ENCODE measurements at places on chromosomes 12 and 14.

GRCh38 chr12:25692115-25693035 lies 139.3 kb upstream of the LMNTD1 start:
- DNase-seq, result no peak

DNA sequence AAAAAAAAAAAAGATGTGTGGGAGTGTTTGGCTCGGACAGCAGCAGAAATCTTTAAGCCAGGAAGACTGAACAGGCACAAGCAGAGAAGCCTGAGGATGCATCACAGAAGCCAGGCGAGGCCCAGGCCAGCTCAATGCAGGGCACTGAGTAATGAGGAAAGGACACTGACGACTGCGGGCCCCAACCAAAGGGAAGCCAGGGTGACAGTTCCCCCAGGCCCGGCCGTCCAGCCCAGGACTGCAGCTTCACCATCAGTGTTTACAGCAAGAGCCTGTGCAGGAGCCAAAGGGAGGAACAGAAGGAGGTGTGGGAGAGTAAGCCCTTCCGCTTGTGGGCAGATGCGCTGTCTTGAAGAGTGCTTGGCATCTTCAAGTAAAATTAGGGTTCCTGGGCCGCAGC lies 205.3 kb upstream of the SFSWAP start:
- DNase-seq, result no peak

DNA sequence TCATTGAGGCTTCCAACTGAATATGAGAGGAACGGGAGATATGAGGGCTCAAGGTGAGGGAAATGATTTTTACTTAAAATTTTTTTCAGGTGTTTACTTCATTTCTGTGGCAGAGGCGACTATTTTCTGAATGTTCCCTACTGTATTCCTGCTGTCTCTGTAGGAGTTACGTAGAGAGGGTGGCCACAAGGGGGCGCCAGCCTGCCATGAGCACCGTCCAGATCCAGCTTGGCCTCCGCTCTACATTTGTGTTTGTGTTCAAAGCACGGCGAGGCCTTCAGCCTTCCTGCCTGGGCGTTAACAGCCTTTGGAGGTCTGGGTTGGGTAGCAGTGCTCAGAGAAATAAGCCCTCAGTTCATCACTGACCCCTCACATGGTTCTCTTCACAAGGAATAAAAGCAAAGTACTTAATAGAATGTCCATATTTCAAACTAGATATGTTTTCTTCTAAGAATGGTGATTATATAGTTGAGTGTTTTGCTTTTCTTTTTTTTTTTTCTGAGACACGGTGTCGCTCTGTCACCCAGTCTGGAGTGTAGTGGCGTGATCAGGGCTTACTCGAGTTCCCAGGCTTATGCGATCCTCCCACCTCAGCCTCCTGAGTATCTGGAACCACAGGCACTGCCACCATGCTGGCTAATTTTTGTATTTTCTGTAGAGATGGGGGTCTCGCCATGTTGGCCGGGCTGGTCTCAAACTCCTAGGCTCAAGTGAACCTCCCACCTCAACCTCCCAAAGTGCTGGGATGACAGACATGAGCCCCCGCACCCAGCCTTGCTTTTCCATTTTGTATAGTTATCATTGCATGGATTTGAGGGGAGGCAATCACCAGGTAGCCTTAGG lies 22.3 kb downstream of the CKB start:
- peak; percentile 66 for DNase-seq

- DNase-seq, result no peak
Observed at GRCh38 chr12:66550626-66551025, 128.2 kb downstream of the GRIP1 start.

GRCh38 chr12:125549171-125549570 lies 483.9 kb downstream of the AACS start:
- no peak for DNase-seq

GRCh38 chr14:68911594-68912227 lies 67.4 kb downstream of the ACTN1 start:
- DNase-seq, result peak; percentile 56

GRCh38 chr12:12098691-12099015 lies 27.9 kb downstream of the BCL2L14 start:
- no peak for DNase-seq

DNA sequence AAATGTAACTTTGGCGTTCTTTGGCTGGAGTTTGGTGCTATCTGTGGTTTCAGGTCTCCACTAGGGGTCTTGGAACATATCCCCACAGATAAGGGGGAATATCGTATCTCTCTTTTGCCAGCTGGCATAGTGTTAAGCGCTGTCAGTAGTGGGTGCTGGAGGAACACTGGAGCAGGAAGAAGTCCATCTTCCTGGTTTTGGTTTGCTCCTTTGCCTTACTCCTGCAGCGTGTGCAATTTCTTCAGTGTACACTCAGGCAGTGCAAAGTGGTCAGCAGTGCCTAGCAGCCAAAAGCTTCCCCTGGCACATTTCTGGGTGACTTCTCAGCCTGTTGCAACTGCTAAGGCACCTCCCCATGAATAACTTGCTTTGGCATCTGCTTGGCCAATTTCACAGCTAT lies 11.7 kb upstream of the RIPK3 start:
- no peak for DNase-seq

DNA sequence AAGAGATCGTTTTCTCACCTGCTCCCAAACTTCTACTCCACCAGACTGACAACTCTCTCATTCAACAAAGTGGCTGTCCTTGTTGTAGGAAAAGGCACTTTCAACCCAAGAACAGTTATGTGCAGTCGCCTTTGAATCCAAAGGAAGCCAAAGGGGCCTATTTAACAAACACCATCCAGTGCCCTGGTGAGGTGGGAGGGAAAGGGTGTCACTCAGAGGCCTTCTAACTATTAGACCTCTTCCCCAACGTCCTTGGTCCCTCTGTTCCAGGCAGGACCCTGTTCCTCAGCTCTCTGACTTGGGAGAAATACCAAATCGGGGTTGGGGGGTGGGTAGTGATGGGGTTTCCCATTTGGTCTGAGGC lies 3.2 kb downstream of the SIX4 start:
- DNase-seq, result no peak

DNA sequence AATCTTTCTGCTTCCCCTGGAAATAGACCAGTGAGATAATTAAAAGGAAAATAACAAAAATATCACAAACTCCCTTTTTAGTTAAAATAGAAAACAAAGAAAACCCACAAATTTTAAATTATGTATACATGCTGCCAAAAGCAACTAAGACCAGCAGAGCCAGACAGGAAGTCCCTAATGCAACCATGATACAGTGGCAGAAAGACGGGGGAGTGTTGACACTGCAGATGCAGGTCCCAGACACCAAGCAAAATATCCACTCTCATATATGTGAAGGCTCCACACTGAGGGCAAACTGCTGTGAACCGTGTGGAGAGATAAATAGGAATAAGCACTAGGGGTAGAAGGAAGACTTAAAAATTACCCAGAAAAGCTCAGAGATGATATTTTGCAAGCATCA lies 401.0 kb downstream of the BTG1 start:
- no peak for DNase-seq

- no peak for DNase-seq
Observed at GRCh38 chr14:93003945-93004698, 81.2 kb downstream of the CHGA start.

- DNase-seq, result no peak
Observed at GRCh38 chr14:69755784-69756183, 11.2 kb upstream of the SRSF5 start.

- no peak for DNase-seq
Observed at GRCh38 chr12:90407841-90408240, 547.1 kb downstream of the CCER1 start.

GRCh38 chr12:110743571-110744093 lies 941 bp upstream of the PPP1CC start:
- DNase-seq, result no peak

DNA sequence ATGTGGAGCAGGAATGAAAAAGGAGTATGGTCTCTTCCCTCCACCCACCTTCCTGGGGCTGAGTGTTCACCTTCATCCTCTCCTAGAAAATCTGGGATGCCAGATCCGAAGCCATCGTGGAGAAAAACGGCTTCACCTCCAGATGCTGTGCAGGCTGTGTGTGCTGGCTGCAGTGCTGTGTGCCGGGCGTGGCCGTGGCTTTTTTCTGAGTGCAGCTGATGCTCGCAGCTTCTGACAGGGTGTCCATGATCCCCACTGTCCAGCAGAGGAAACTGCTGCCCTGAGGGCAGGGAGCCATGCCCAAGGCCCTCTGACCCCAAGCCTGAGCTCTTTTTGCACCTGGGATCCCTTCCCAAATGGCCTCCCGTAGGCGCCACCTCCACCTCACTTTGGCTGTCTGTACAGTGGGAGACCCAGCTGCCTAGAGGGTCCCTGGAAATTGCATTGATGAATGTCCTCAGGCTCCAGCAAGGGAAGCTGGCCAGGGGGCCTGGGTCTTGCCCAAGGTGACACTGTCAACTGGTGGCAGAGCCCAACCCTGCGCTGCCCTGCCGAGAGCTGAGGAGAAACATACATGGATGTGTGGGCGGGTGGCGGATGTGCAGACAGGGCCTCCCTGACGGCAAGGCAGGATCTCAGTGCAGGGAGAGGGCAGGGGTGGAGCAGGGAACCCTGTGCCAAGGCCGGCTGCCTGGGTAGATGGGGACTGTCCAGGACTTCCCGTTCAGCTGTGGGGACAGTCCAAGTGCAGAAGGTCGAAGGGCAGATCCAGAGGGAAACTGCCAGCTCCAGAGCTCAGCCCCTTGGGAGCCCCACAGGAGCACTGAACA lies 53.3 kb downstream of the BEGAIN start:
- DNase-seq, result no peak

DNA sequence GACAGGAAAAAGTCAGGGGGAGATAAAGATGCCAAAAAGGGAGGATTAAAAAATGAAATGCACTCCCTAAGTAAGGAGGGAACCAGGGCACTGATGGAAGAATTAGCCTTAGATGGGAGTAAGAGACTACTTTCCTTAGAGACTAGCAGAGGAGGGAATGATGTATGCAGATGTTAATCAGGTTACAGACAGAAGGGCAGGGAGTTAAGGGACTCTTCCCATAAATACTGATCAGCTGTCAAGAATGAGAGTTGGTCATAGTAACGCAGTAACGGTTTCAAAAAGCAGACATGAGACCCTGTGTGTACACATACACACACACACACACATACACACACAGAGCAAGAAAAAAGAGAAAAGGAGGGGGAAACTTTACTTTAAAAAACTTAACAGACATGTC lies 93.4 kb downstream of the PHLDA1 start:
- DNase-seq, result no peak

GRCh38 chr12:96774496-96775256 lies 132.4 kb upstream of the NEDD1 start:
- DNase-seq, result no peak

- no peak for DNase-seq
Observed at GRCh38 chr12:6998715-6999451, 19.4 kb downstream of the LPCAT3 start.

- DNase-seq, result no peak
Observed at GRCh38 chr12:41202051-41202450, 13.9 kb downstream of the PDZRN4 start.

DNA sequence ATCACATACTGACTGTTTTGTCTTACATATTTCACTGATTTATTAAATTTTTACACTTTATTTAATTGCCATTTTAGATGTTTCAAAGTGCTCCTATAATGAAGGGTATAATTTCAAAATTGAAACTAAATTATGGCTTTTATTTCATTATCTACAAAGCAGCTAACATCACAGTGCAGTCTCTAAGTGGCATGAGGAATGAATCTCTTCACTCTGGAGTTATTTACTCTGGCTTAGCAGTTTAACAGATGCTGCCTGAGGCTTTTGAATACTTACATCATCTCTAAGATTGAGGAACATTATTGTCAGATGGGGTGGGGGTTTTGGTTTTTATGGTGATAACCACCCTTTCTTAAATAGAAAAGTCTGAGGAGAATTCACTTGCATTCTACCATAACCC lies 386.4 kb downstream of the TRHDE start:
- no peak for DNase-seq

GRCh38 chr12:101773650-101774162 lies 34.4 kb upstream of the SYCP3 start:
- peak; percentile 34 for DNase-seq

DNA sequence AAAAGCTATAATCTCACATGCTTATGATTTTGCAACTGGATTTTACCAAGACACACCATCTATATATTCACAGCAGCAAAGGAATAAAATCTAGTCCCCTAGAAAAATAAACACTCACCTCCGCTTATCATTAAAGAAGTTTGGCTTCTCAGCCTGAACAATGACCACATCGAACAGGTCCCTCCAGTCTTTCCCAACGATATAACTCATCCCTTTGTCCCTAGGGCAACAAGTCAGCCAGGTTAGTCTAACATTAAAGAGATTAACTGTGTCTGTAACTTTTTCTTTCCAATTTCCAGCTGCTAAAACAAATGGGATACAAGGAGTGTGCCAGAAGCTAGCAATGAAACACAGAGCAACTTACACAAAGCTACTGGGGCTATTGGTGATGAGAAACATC lies 48.0 kb downstream of the NT5DC3 start:
- no peak for DNase-seq

GRCh38 chr12:91954747-91955146 lies 190.9 kb downstream of the BTG1 start:
- no peak for DNase-seq
